ENCODE measurements at places on chromosomes 3 and 15. TPM values are rescaled to one million over a fixed set of nuclear protein-coding genes. Genes with fewer than 3 reads are reported as not detected.

LMOD3 gene
- not detected for polyA plus RNA-seq

PSTPIP1 gene
- polyA plus RNA-seq: not detected

STARD5 gene
- 5.1 TPM for polyA plus RNA-seq

GPR149 gene
- polyA plus RNA-seq: not detected

GUCA1C gene
- not detected for polyA plus RNA-seq

RAD54L2 gene
- 5.9 TPM for polyA plus RNA-seq

CSPG5 gene
- 0.05 TPM for polyA plus RNA-seq

REC114 gene
- polyA plus RNA-seq: not detected

LIPC gene
- 0.31 TPM for polyA plus RNA-seq

HAUS2 gene
- 21.1 TPM for polyA plus RNA-seq

PLAAT1 gene
- polyA plus RNA-seq: 0.43 TPM

ZNF80 gene
- polyA plus RNA-seq: not detected

CLDN16 gene
- not detected for polyA plus RNA-seq

GOLGA6L7 gene
- not detected for polyA plus RNA-seq

CIDEC gene
- 0.09 TPM for polyA plus RNA-seq

FXR1 gene
- polyA plus RNA-seq: 155 TPM

OXNAD1 gene
- 8.9 TPM for polyA plus RNA-seq

SACM1L gene
- 10.8 TPM for polyA plus RNA-seq

CCDC33 gene
- 0.26 TPM for polyA plus RNA-seq

ALPK3 gene
- 0.06 TPM for polyA plus RNA-seq

LRTM1 gene
- not detected for polyA plus RNA-seq

ZBED2 gene
- not detected for polyA plus RNA-seq

UROC1 gene
- polyA plus RNA-seq: not detected

FMN1 gene
- polyA plus RNA-seq: 3.5 TPM

HEMK1 gene
- polyA plus RNA-seq: 21.3 TPM

ISL2 gene
- 7.7 TPM for polyA plus RNA-seq

KY gene
- not detected for polyA plus RNA-seq

P2RY14 gene
- not detected for polyA plus RNA-seq

CYP11A1 gene
- 0.70 TPM for polyA plus RNA-seq

GASK1A gene
- polyA plus RNA-seq: 0.38 TPM

DUOXA1 gene
- not detected for polyA plus RNA-seq

ITPKA gene
- 0.59 TPM for polyA plus RNA-seq

GOLGA6D gene
- not detected for polyA plus RNA-seq

SLC22A13 gene
- polyA plus RNA-seq: 0.13 TPM

PLSCR2 gene
- not detected for polyA plus RNA-seq

RLBP1 gene
- not detected for polyA plus RNA-seq

EIF2A gene
- polyA plus RNA-seq: 90.6 TPM

MTFMT gene
- polyA plus RNA-seq: 9.6 TPM

ARHGEF26 gene
- 0.05 TPM for polyA plus RNA-seq

LYZL4 gene
- polyA plus RNA-seq: not detected

TMEM212 gene
- not detected for polyA plus RNA-seq

BCHE gene
- not detected for polyA plus RNA-seq

MORC1 gene
- polyA plus RNA-seq: not detected

SRP14 gene
- polyA plus RNA-seq: 564 TPM

FGF7 gene
- polyA plus RNA-seq: 30.4 TPM
